ENCODE measurements at places on chromosomes 13 and 19.

- DNase-seq = no peak
Observed at GRCh38 chr19:12703046-12703445, 6.6 kb upstream of the FBXW9 start.

GRCh38 chr19:3515891-3516422, 9.8 kb downstream of the FZR1 start:
- no peak for DNase-seq

- no peak for DNase-seq
Observed at GRCh38 chr13:66139701-66140100, 1090.4 kb downstream of the PCDH9 start.

DNA sequence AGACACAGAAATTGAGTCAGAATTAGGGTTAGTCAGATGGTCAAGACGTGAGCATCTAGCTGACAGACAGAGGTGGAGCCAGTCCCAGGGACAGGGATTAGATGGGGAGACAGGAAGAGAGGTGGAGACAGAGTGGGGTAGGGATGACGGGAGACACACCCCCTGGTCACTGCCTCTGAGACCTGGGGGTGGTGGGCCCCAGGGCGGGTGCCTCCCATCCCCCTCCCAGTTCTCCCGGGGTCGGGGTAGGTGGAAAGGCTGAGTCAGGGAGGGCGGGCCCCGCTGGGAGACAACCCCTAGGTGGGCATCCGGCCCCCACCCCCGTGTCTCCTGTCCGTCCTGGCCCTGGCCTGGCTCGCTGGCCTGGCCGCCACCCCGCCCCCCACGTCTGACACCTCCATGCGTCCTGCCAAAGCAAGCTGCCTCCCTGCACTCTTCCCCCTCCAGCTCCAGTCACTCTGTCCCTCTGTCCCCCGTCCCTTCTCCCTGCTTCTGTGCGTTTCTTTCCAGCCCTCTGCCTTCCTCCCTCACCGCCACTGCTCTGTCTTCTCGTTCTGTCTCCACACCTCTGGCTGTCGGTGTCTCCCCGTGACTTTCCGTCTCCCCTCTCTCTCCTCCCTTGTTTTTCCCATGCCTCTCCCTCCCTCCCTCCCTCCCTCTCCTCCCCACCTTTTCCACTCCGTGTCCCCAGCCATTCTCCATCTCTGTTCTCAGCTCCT, 15.1 kb downstream of the CCDC97 start:
- DNase-seq = peak; percentile 61

GRCh38 chr19:1729568-1729925, 23.8 kb upstream of the ONECUT3 start:
- no peak for DNase-seq

- no peak for DNase-seq
Observed at GRCh38 chr19:43847246-43847645, 20.1 kb downstream of the ZNF283 start.

DNA sequence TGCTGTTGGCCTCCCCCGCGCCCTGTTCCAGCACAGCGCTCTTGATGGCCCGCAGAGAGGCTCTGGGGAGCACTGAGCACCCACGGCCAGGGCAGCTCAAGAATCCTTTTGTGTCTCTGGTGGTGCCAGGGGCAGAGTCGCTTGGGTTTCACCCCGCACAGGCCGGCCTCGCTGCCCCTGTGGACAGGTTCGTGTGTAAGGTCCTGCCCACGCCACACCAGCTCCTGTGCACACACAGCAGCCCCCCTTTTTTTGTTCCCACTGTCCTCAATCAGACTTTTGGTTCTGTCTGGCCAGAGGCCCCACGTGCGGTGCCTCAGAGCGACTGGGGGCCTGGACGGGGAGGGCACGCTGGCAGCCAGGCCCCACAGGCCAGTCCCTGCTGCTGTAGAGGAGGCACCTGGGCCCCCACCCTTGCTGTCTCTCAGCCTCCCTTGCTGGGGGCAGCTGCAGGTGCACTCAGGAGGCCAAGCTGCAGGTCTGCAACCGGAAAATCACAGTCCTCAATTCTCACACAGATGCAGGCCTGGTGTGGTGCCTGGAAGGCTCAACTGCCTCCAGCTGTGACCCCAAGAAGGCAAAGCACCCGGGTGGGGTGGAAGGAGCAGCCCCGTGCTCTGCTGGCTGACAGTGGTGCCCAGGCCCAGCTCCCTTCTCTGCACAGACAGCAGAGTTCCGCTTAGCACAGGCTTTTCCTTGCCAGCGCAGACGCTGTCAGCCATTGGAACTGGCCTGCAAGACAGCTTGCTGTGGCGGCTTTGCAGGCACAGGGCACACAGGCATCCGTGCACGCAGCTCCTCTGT, 12.6 kb upstream of the F7 start:
- DNase-seq = no peak

DNA sequence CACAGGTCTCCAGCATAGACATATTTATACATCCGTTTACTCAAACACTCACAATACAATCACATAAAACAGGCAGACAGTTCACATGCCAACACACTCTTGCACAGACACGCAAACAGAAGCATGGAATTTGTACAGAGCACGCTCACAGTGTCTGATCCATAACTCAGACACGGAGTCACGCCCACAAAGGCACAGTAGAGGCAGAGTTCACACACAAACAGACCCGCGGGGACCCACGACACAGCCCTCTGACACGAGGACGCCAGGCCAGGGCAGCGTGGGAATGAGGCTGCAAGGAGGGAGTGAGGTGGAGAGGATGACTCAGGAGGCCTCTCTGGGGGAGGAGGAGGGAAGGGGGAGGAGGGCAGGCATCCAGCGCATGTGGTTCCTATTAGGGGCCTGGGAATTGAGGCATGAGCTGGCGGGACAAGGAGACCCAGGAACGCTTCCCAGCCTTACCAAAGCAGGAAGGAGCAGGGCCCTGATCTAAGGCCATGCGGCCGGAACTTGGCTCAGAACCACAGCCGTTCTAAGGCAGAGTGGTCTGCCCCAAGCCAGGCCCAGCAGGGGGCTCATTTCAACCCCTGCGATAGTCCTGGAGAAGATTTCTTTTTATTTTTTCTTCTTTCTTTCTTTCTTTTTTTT, 9.1 kb upstream of the OLFM2 start:
- peak; percentile 53 for DNase-seq

GRCh38 chr13:69324090-69324886, 783.3 kb upstream of the ATXN8OS start:
- DNase-seq = no peak

- no peak for DNase-seq
Observed at GRCh38 chr19:9009935-9010651, at the start of gene MUC16. TSS of gene MUC16 (minus strand) at chr19:9010409.

- DNase-seq = no peak
Observed at GRCh38 chr19:57321751-57322150, 1.5 kb downstream of the ZNF543 start.

DNA sequence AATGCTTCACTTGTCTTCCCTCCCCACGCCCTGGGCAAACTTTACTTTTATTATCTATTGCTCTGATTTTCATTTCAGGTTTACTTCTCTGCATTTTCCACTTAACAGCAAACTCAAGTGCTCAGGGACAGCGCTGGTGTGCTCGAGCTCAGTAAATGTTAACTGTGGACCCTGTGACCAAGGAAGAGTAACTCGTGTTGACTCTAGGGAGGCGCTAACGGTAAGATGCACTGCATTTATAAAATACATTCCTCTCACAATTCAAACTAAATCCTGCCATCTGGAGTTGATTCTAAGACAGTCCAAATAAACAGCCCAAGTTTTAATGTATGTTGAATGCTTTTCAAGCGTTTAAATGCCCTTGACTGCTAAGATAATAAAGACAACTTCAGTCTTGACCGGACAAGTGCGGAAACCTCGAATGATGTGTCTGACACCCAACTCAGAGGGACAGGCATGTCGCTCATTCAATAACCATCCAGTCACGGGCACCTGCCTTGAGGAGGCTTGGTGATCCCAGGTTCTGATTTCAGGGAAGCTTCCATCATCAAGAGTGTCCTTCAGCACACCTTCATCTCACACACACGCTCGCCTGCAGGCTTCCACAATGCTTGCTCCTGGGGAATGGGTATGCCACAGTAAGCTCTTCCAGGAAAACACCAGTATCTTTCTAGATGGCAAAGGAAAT, 93.2 kb downstream of the STK24 start:
- DNase-seq = no peak

- no peak for DNase-seq
Observed at GRCh38 chr13:77724092-77724491, 26.6 kb downstream of the SLAIN1 start.

DNA sequence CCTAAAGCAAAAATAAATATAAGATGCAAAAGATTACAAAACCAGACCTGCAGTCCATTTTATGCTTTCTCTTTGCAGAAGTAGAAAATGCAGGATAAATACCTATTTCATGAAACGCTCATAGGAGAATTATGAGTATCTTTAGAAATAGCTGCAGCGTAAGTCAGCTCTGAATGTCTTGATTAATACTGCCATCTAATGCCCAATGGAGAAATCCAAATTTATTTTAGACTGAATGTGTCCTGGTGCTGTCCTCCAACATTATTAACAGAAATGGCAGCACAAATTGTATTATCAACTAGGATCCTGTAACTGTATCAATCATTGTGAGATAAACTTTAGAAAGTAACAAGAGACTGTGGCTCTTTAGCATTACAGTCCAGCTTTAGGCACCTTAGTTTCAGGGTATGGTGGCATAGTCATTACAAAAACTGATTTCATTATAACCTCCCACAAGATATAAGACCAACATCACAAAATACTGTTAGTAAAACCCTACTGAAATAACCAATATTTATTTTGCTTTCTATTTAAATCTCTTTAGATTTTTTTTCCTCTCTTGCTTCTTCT, 162.1 kb upstream of the MIR17HG start:
- DNase-seq = no peak

- DNase-seq = no peak
Observed at GRCh38 chr13:25490236-25490635, 118.5 kb downstream of the ATP8A2 start.

DNA sequence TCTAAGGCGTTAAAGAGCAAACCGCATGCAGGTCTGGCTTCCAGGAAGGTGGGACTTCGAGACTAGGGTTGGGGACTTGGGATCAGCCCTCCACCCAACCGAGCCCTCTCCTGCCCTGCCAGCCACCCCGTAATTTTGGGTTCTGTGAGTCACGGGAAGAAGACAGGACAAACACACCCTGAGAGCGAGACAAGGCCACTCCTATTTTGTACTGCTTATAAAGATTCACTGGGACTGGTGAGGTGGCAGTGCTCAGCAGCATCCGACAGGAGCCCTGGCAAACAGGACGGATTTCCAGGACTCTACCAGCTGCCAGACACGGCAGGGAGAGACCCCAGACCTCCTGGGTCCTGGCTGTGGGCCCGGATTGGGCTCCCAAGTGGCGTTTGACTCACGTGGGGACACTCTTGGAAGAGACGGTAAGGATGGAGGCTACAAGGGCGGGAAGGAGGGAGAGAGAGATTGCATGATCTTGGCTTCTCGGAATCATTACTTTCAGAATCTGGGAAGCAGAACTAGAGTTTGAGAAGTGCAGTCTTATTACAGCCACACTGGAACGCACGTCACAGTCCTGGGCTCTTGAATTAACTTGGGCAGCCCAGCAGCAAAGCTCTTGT, at the start of gene C5AR2:
TSS of gene C5AR2 (plus strand) at position 245 of the 617 bp plus-strand sequence. CDS start 8,625 bp downstream, outside the sequence.
- no peak for DNase-seq

GRCh38 chr19:49020342-49020741, 3.5 kb upstream of the LHB start:
- peak; percentile 75 for DNase-seq

- peak; percentile 73 for DNase-seq
Observed at GRCh38 chr19:289651-290371, 1.4 kb downstream of the PLPP2 start.

DNA sequence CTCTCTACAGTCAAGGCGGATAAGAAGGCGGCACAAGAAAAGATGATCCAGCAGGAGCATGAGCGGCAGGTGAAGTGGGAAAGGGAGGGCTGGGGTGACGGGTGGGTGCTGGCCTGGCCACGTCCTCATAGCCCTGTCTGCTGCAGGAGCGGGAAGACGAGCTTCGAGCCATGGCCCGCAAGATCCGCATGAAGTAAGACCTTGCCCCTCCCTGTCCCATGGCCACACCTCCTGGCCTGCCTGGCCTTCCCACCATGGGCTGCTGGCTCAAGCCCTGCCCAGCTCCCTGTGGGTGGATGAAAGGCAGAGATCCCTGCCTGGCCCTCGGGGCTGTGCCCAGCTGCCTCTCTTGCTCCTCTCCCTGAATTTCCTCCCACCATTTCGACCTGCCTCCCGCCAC, 7.2 kb downstream of the ZNF296 start:
- no peak for DNase-seq

- DNase-seq = no peak
Observed at GRCh38 chr13:21429211-21429610, 29.9 kb downstream of the ZDHHC20 start.

- no peak for DNase-seq
Observed at GRCh38 chr19:4737955-4738600, 14.4 kb upstream of the DPP9 start.

GRCh38 chr19:11586331-11586730, 8.9 kb upstream of the ACP5 start:
- no peak for DNase-seq

- no peak for DNase-seq
Observed at GRCh38 chr13:52454459-52454819, 839 bp upstream of the CKAP2 start.

GRCh38 chr13:44819245-44819644, 170.0 kb downstream of the NUFIP1 start:
- no peak for DNase-seq

DNA sequence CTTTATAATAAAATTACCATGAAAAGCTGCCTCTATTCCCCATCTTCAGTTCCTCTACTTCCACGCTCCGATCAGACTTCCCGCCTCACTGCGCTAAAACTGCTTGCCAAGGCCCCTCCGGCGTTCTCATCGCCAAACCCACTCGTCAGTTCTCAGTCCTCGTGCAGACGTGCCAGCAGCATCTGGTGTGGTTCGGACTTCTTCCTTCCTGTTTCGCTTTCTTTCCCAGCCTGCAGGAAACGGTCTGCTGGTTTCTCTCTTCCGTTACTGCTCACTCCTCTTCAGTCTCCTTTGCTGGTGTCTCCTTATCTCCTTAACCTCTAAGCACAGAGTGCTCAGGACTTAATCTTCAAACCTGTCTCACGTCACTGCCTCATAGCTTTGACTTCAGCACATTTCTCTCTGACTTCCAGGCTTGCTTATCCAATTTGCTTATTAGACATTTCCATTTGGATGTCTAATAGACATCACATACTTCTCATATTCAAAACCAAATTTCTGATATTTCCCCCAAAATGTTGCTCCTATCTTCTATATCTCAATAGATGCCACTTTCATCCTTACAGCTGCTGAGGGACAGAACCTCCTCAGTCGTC, 40.3 kb downstream of the RCBTB2 start:
- DNase-seq = peak; percentile 49

DNA sequence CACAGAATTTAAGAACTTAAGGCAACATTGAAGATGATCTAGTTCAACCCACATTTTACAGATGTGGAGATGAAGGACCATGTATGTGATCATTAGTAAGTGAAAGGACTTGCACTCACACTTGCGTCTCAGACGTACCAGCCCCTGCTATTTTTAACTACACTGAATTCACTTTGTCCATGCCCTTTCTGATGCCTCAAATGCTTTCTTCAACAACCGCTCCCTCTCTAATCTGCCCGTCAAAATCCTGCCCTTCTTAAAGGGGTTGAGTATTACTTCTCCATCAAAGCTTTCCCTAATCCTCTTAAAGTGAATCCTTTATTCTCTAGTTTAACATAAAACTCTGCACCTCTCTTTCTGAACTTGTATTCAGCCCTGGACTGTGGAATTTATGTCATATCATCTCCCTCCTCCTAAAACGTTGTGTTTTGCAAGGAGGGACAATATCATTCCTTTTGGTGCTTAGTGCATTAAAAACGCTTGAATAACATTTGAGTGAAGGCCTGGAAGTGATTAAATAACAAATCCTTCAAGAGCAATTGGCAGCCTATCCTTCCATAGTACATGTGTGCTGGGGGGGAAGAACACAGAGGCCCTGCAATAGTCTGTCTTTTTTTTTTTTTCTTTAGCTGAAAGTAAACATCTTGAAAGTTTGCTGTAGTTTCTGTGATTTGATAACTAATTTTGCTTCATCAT, 493.3 kb downstream of the LMO7 start:
- no peak for DNase-seq

All from body of pancreas (tissue), 4 donors.